ENCODE measurements at places on chromosomes 2 and 18.

DNA sequence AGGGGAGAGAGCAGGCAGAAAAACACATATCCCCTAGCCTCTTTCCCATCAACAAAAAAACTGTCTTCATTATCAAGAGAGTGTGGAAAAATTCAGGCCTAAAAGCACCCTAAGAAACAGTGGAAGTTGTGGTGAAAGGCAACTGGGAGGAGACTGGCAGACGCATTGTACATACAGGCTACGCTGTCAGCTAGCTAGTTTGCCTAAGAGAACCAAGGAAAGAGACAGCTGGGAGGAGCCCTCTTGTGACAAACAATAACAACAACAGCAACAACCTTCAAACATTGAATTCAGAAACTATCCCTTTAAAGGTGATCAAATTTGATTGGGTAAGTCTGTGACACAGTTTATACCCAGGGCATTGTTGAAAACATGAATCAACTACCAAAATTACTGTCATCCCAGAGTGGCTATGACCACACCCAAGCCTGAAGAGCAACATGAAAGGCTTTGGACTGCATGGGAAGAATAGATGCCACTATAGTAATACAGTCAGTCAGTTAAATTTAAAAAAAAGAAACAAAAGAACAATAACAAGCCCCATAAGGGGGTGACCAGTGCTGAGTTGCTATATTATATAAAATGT, 88.9 kb upstream of the CRIM1 start:
- DNase-seq, result no peak

GRCh38 chr2:202016579-202017227, 17.0 kb upstream of the FZD7 start:
- no peak for DNase-seq

DNA sequence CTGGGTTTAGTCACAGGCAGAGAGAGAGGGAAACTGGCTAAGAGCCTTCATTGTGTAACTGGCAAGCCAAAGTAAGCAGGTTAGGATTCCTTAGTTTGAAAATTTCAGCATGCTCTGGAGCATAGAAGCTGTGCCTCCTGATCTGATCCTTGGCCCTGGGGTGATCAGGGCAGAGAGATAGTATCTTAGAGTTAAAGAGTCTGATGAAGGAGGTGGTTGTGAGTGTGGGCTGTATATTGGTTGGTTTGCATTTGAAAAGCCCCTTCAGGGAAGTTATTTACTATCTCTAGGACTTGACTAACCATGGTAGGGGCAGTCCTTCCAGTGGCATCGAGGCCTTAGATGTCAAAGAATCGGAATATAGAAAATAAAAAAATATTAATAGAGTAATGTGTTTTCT, 230.1 kb downstream of the CD226 start:
- no peak for DNase-seq

- DNase-seq, result peak; percentile 14
These were observed 27.4 kb upstream of the CHAC2 start for GRCh38 chr2:53740170-53740569.

GRCh38 chr2:17479875-17480274, 38.4 kb downstream of the RAD51AP2 start:
- no peak for DNase-seq

DNA sequence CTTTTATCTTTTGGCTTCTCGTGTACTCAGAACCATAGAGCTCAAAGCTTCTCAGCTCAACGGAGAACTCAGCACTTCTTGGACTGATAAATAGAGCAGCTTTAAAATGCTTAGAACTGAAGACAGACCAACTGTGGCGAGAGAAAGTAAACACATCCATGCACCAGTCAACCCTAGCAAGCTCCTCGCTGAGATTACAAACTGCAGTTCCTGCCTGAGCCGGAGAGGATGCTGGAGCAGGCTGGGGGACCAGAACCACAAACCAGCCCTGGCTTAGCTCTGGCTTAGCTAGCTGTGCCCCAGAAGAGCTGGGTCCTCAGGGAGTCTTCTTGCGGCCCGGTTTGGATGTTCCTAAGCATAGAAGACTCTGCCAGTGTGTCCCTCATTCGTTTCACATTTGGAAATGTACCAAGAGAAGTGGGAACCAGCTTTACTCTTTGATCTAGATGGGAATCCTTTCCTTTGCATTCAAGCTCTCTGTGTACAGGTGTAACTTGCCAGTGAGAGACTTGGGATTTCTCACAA, 5.6 kb downstream of the PAX8 start:
- DNase-seq, result peak; percentile 10

Data from DMS 273 treated with DMSO at 0.1 percent for 48 hours (cell line).